ENCODE measurements at places on chromosomes 13 and 19.

GRCh38 chr19:51246164-51246552 lies 4.7 kb upstream of the SIGLECL1 start:
- DNase-seq: no peak

GRCh38 chr13:111947876-111948275 lies 119.1 kb upstream of the SOX1 start:
- DNase-seq: no peak

- DNase-seq: no peak
Observed at GRCh38 chr13:110498327-110498726, 63.2 kb downstream of the RAB20 start.

DNA sequence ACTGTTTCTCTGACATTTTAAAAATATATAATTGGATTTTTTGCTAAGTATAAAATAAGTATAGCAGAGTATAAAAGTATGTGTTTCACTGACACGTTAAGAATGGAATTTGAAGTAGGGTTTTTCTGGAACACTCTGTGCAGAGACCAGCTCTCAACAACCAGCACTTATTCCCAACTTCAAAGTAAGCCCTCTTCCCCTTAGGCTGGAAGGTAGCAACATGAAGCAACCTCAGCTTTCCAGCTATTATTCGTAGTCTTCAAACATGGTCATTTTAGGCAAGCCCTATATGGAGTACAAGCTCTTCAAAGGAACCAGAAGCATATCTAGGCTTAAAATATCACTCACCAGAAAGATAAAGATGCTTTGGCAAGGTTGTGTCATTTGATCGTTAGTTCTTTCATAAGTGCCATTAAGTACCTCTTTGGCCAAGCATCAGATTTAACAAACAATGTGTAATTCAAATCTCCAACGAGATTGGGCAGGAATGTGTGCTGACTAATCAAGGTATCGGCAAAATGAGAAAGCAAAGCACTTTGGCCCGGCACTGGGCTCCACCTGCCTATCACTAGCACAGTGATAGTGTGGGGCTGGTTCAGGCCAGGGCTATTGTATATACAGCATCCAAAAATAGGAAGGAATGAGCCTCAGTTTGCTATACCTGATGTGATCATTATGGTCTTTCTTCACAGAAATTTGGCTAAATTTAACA lies 95.9 kb upstream of the FREM2 start:
- DNase-seq: no peak

DNA sequence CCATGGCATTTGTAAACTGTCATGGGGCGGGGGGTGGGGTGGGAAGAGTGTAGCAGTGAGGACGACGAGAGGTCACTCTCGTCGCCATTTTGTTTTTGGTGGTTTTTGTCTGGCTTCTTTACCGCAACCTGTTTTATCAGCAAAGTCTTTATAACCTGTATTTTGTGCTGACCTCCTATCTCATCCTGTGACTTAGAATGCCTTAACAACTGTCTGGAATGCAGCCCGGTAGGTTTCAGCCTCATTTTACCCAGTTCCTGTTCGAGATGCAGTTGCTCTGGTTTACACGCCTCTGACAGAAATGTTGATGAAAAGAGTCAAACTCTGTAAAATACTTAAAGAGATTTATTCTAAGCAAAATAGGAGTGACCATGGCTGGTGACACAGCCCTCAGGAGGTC lies 852.0 kb downstream of the DACH1 start:
- DNase-seq: no peak

DNA sequence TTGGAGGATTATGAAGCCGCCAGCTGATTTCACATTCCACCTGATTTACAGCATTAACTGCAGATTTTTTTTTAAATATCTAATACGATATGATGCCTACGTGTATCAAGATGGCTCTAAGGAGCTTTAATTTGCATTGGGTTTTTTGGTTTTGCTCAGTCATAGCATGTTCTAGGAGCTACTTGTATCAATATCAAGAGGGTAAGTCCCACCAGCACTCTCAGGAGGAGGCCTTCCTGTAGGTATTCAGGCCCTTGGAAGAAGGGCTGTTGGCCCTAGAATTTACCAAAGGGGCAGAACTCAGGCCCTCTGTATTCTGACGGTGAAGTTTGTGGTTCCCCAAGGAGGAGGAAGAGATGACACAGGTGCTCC lies 97.2 kb upstream of the IPO5 start:
- no peak for DNase-seq

DNA sequence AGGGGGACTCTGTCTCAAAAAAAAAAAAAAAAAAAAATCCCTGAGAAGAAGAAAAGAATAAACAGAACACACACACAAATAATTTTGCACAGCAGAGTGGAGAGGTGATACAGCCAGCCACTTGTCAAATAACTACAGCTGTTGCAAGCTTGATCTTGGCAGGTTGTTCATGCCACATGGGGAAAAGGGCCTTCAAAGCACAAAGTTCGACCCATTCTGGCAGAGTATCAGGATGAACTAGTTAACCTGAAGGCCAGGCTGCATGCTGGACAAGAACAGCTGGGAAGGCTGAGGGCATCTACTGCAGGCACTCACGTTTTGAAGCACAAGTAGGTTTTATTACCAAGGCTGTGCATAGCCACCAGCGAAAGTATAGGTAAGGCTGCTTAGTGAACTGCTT lies 104.1 kb downstream of the KCTD15 start:
- DNase-seq: no peak
